ENCODE measurements at places on chromosomes 16 and 17.

DNA sequence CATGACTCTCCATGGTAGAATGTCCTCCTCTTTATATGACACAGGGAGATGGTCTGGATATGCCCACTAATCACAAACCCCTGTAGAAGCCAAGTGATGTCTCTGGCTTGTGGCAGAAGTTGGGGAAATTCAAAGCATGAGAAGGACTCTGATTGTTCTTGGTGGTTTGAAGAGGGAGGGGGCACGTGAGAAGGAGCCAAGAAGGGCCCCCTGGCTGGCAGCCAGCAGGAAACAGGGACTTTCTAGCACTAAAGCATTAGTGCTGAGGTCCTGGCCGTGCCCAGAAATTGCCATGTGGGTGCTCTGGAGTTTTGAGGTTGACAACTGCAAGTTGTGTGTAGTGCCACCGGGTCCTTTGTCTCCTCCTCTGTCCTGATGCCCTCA, 199.9 kb downstream of the LGALS9B start:
- DNase-seq = peak; percentile 29

- DNase-seq = peak; percentile 54
Measured at GRCh38 chr17:35243561-35244340, 879 bp downstream of the SLFN5 start.

DNA sequence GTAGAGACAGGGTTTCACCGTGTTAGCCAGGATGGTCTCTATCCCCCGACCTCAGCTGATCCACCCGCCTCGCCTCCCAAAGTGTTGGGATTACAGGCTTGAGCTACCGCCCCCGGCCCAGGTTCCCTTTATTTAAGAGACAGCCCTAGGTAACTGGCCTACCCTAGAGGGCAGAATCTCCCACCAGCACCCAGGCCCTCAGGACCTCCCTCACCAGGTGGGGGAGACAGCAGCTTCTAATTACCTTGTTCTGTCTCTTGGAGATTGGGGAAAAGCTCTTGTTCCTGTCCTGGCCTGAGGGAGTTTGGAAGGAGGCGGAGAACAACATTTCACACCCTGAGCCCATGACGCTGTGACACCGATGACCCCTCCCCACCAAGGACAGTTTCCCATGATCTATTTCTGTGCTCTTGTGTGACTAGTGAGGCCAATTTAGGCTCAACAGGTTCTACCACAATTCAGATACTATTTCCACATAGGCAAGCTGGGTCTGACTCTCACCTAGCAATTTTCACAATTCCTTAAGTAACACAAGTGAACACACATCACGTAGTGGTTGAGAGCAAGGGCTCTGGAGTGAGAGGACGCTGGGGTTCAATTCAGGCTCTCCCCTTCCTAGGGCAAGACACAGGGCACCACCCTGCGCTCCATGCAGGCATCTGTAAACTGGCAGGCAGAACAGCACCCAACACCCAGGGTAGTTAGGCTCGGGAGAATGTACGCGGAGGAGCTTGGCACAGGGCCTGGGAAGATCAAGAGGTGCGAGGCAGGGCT, 20.4 kb downstream of the HDAC5 start:
- no peak for DNase-seq

- DNase-seq = no peak
Measured at GRCh38 chr16:81765969-81766368, 13.1 kb upstream of the PLCG2 start.

- DNase-seq = no peak
Measured at GRCh38 chr16:61929776-61930175, 106.5 kb downstream of the CDH8 start.

GRCh38 chr17:8828517-8828875, 29.3 kb upstream of the MFSD6L start:
- DNase-seq = no peak

DNA sequence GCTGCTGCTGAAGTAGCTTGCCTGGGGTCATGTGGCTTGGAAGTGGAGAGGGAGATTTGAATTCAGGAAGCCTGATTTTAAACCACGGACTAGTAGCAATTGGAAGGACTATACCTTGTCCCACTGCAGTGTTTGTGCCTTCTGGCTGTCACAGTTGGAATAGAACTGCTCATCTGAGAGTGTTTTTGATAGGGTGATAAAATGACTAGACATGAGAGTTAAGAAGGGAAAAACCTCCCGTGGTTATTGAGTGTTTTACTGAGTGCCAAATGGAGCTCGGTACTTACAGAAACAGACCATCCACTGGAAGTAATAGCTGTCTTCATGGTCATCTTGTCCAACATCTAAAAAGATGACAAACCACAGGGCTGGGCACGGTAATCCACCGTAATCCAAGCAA, 70.4 kb downstream of the MSI2 start:
- no peak for DNase-seq

GRCh38 chr17:58233543-58233942, 4.8 kb upstream of the LPO start:
- DNase-seq = no peak

- DNase-seq = no peak
Measured at GRCh38 chr16:2710021-2710710, 9.9 kb downstream of the PRSS27 start.

DNA sequence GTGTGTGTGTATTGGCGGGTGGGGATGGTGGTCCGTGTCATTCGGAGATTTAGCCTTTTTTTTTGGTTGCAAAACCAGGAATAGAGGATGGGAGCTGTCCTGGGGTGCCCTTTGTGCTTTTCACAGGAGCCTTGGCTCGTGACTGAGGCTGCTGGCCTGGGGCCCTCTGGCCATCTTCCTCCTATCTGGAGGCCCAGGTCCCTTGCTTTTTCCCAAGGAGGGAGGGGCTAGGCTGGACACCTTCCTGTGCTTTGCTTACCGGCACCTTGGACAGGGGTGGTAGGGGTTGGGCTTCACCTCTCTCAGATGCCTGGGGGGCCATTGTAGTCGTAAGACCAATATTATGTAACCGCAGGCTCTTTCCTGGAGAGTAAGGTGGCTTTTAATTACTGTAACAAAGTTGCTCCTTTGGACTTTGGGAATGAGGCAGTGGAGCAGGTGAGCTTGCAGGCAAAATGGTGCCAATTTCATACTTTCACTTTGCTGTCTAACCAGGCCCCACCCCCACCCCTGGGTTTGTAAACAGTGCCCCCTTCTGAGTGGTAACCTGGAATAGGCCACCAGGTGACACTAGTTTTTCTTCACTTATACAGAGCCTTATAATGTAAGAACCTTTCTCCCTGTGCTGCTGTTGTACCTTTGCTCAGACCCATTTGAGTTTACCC, 1.2 kb downstream of the DYNLL2 start:
- peak; percentile 53 for DNase-seq

GRCh38 chr16:80027007-80027965, 426.7 kb upstream of the MAF start:
- DNase-seq = peak; percentile 26

- no peak for DNase-seq
Measured at GRCh38 chr16:73389085-73389484, 341.2 kb upstream of the ZFHX3 start.

DNA sequence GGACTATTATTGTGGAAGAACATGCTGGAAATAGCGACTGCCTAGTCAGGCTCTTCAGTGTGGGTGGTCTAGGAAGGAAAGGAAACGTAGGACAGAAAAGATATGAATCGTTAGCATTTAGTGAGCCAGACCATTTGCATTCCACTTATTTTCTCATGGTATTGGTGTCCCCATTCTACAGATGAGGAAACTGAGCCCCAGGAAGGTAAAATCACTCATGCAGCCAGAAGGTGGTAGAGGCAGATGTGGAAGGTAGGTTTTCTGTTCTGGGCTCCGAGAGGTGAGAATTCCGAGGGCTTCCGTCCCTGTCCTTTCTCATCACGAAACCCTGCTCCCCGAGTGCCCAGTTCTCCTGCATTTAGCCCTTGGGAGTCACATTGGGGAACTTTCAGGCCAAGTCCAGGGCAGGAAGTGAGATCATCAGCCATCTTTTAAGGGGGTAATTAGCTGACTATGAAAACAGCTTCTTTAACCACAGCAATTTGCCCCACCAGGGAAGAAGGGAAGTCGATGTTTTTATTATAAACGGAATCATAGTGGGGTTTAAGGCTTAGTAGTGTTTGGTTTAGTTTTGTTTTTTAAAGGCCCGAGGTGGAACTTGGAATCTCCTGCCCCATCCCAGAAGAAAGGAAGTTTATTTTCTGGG, 110.7 kb upstream of the IRX3 start:
- no peak for DNase-seq

DNA sequence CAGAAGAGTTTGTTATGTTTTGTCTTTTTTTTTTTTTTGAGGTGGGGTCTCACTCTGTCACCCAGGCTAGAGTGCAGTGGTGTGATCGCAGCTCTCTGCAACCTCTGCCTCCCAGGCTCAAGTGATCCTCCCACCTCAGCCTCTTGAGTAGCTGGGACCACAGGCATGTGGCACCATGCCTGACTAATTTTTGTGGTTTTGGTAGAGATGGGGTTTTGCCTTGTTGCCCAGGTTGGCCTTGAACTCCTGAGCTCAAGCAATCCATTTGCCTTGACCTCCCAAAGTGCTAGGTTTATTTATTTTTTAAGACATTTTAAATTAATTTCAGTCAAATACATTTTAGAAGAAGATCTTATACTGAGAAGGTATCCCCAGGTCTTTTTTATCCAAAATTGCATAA, 366.7 kb downstream of the KCNJ2 start:
- no peak for DNase-seq

DNA sequence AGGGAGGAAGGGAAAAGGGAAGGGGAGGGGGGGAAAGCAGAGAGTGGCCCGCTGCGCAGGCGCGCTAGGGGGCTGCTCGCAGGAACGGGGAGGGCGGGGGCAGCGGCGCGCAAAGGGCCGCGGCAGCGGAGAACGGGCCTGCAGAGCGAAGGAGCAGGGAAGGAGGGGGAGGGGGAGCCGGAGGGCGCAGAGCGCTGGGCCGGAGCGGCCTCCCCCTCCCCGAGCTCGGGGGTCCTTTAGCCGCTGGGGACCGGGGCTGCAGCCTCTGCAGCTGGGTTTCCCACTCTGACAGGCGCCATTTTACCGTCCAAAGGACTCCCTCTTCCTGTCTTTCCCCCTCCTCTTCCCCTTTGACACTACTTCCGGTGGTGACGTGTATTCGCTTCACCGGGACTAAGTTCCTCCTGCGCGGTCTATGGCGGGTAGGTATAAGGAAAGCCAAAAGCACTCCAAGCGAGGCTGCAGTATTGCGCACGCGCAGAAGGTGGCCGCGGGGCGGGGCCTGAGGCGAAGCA, at the start of gene CTDNEP1:
TSS of gene CTDNEP1 (minus strand) at position 74 of the 515 bp plus-strand sequence. CDS start 438 bp downstream, outside the sequence.
- DNase-seq = peak; percentile 98

GRCh38 chr16:24978370-24978914, 36.7 kb downstream of the ARHGAP17 start:
- no peak for DNase-seq

- peak; percentile 19 for DNase-seq
Measured at GRCh38 chr17:73232587-73233373, 28.9 kb downstream of the CPSF4L start.

- DNase-seq = no peak
Measured at GRCh38 chr16:54026456-54026855, 260.1 kb downstream of the IRX3 start.

- DNase-seq = no peak
Measured at GRCh38 chr17:28811651-28812090, 30.9 kb downstream of the FAM222B start.

DNA sequence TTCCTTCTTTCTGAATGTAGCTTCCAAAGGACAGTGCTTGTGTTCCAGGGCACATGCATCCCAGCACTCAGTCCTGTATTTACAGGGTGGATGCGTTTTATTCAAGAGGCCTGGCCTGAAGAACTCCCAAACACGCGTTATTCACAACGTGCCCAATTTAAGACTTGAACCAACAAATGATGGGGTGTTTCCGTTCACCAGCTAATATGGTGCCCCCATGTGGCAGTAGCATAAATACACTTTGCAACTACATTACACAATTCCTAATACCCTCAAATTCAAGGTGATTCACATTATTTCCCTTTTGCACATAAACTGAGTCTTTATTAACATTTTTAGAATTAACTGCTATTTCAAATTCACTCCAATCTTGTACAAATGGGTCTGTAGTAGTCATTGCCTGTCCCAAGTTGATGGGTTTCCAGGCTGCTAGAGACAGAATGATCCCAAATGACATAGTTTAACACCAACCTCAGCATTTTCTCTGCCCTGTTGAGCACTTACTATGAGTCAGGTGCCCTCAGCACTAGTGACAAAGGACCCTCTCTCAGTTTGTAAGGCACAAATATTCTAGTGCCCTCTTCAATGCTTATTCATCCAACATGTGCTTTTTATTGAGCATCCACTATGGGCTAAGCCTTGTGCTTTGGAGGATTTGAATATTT, 26.9 kb downstream of the HSD17B2 start:
- DNase-seq = no peak

- no peak for DNase-seq
Measured at GRCh38 chr17:14775731-14776492, 475.0 kb downstream of the HS3ST3B1 start.

DNA sequence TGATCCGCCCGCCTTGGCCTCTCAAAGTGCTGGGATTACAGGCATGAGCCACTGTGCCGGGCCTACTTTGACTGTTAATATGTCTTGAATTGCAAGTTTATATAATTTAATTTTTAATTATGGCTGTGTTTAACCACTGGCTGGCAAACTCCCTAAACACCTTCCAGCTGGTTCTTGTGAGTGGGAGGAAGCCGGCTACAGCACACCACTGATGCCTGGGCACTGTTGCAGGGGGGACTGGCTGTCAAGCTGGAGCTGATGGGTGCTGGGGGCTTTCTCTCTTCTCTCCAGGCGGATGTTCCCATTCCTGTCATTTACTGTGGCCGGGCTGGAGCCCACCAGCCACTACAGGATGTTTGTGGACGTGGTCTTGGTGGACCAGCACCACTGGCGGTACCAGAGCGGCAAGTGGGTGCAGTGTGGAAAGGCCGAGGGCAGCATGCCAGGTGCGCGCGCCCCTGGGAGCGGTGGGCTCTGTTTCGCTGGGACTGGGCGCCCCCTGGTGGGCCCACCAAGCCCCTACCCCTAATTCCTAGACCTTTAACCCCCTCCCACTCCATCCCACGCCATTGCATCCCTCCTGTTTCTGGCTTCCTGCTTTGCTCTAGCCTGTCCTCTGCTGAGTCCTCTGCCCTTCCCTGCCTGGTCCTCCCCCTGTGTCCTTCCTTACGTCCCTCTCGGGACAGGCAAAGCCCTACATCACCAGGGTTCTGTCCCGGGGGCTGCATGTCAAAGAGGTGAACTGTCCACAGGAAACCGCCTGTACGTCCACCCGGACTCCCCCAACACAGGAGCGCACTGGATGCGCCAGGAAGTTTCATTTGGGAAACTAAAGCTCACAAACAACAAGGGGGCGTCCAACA, 9.5 kb downstream of the TBX21 start:
- DNase-seq = peak; percentile 58

GRCh38 chr17:877630-878029, 95.5 kb downstream of the MRM3 start:
- DNase-seq = no peak

GRCh38 chr16:19842426-19843157, 42.1 kb downstream of the GPRC5B start:
- DNase-seq = no peak

DNA sequence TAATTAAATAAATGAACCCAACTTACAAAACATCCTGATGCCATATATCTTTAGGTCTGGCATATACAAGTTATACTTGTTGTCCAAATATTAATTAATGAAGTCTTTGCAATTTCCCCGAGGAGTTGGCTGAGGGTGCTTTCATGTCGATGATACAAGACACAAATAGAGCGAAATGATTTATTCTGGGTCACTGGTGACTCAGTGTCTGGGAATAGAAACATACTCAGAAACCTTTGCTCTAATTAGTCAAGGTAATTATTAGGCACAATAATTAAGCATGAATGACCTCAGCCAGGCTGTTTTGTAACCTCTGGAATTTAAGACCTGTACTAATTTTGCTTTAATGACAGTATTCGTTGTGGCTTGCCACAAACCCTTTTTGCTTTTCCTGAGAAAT, 37.0 kb upstream of the HAPSTR1 start:
- no peak for DNase-seq

GRCh38 chr16:17211797-17212196, 259.0 kb downstream of the XYLT1 start:
- DNase-seq = peak; percentile 32

GRCh38 chr16:21614896-21615295, 15.5 kb downstream of the METTL9 start:
- DNase-seq = no peak

Measured in activated CD8-positive, alpha-beta memory T cell treated with anti-CD3 and anti-CD28 coated beads, Interleukin-2, amount 50 U/mL, for 4 hours (primary cell).